Ovary (tissue), 10 donors: ENCODE measurements at places on chromosomes 5 and 9.
A peak's percentile ranks its signal among the peaks of the same experiment; 100 is the strongest.

- DNase-seq: no peak
These were observed 107.7 kb downstream of the GDA start for GRCh38 chr9:72256931-72257330.

- no peak for DNase-seq
These were observed 235.3 kb downstream of the GABRB2 start for GRCh38 chr5:161311146-161311708.

DNA sequence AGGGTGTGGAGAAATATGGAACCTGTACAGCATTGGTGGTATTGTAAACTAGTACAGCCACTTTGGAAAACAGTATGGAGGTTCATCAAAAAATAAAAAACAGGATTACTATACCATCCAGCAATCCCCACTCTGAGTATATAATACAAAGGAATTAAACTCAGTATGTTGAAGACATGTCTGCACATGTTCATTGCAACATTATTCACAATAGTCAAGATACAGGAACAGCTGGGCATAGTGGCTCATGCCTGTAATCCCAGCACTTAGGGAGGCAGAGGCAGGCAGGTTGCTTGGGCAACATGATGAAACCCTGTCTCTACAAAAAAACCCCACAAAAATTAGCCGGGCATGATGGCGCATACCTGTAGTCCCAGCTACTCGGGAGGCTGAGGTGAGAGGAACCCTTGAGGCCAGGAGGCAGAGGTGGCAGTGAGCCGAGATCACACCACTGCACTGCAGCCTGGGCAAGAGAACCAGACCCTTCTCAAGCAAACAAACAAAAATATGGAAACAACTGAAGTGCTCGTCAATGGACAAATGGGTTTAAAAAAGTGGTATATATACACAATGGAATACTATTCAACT is 63.6 kb downstream of the TMEM174 start:
- no peak for DNase-seq

DNA sequence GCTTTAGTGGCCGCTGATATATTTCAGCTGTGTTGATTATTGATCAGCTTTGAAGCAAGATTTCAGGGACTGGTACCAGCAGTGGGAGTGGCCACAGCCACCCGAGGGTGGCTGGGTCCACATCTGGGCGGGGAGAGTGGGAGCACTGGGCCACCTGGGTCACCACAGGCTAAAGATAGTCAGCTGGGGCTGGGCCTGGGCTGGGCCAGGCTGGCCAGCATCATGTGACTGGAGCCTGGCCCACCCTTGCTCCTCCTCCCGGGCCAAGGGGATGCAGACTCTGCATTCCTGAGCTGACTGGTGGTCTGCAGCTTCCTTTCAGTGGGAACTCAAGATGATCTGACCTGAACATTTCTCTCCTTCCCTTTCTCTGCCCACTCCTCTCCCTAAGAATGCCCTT is 27.1 kb downstream of the LARP1 start:
- no peak for DNase-seq

DNA sequence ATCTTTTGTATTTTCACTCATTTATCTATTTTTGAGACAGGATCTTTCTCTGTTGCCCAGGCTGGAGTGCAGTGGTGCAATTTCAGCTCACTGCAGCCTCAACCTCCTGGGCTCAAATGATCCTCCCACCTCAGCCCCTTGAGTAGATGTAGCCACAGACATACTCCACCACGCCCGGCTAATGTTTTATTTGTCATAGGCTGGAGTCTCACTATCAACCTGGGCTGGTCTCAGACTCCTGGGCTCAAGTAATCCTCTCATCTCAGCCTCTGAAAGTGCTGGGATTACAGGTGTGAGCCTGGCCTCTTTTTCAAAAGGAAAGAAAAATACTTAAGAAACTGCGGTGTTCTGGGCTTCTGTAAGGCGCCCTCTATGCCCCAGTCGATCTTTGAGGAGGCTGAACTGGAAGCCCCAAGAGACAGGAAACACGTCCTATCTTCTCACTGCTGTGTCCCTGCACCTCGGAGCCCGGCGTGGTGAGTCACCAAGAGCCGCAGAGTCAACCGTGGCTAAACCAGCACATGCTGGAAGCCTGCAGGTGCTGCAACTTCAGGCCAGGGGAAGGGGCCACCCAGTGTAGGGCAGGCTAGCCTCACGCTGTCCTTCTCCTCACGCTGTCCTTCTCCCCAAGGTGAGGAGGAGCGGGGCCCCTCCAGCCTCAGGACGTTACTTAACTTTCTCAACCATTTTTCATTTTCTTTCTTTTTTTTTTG is 15.2 kb upstream of the LHX3 start:
- no peak for DNase-seq

DNA sequence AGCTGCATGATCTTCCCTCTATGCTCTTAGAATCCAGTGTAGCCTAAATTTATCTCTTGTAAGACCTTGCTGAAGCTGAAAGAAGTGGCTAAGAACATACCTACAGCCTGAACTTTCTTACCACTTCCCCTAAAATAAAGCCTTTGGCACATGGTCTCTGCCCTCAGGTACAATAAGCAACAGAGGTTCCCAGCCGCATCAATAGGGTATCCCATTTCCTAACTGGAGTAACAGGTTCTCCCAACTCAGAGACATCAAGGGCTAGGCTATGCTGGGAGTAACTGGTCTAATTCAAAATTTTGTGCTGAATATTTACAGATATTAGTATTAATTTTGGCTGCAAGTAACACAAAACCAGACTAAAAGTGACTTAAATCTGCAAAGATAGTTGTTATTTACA is 335.8 kb upstream of the TRPC7 start:
- no peak for DNase-seq

DNA sequence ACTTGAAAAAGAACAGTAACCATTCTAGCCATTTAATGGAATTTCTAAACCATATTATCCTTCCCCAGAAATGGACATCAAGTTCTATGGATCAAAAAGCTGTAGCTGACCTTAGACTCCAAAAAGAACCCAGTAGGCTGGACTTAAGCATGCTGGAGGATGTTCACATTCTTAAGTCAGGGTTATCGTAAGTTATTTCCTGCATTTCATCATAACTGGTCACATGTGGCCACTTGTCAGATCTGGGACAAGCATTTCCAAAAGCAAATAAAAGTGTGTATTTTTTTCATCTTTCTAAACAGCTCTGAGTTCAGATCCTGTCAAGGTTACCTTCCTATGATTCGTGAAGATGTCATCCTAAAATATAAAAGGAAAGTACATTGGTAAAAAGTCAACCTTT is 274.5 kb upstream of the PTGER4 start:
- no peak for DNase-seq

- DNase-seq: no peak
These were observed 119.4 kb downstream of the TLR4 start for GRCh38 chr9:117823576-117823975.

DNA sequence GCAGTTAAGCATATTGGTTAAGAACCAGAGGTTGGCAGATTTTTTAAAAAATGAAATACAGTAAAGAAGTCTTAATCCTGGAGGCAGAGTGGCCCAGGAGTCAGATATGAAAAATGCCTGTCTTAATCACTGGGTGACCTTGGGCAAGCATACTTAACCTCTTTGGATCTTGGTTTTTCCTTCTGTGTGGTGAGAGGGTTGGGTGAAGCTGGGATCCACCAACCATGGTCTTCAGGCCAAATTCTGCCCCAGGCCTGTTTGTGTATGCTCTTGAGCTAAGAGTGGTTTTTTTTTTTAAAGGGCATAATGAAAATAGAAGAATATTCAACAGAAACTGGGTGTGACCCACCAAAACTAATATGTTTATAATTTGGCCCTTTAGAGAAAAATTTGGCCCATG is 20.0 kb upstream of the TEX48 start:
- no peak for DNase-seq

DNA sequence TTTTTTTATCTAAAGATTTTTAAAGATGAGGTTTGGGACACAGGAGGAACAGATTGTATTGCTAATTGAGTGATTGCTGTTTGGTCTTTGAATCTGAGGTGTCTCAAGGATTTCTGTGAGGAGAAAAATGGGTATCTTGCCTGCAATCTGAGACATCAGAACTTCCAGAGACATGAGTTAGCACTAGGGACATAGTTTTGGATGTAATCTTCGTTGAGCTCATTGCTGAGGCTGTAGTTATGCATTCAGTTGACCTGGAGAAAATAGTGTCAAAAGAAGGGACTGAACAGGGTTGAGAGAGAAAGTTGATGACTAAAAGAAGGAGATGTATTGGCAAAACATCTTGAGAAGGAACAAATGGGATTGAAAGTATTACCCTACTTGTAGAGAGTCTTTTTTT is 24.6 kb downstream of the C9orf85 start:
- no peak for DNase-seq

DNA sequence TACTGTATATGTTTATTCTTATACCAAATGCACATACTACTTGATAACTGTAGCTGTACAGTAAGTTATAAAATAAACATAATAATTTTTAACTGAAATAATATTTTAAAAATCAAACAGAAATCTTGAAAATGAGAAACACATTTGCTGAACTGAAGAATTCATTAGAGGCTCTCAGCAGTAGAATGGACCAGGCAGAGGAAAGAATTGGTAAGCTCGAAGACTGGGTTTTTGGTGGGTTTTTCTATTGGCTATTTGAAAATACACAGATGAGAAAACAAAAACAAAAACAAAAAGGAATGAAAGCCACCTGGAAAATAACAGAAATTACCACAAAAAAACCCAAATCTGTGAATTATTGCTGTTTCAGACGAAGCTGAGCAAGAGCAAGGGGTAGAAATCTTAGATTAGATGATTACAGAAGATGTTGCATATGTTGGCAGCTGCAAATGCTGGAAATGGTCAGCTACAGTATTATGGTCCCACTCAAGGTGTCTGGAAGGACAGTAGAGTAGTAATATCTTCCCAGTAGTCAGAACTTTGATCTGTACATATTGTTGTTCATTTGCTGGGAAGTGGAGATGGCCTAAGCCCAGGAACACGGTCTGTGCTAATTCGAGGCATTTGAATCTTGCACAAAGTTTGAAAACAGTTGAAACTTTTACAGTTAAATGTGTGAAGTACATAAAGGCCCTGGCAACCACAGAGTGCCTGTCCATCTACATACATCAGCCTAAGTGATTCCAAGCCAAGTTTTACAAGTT is 233.4 kb downstream of the COMMD10 start:
- DNase-seq: no peak

DNA sequence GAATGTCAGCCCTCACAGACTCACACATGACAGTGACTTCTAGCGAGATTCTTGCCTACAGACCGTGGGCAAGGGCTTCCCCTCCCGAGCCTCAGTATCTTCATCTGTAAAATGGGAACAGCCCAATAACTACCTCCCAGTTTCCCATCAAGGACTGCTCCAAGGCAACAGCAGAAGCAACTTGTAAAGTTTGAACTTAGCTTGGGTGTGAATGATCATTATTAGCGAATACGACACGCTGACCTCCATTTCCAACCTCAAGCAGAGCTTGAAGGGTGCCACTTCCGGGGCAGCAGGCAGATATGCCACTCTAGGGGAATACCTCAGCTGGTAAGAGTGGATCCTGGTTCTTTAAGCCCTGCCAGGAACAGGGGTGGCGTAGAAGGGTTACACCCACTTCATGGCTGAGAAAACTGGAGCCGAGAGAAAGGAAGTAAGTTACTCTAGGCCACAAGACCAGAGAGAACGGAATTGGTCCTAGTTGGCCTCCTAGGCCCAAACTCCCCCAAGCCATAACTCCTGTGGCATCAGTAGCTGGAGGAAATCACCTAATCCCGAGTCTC is 2.0 kb downstream of the RNF44 start:
- DNase-seq: peak; percentile 21

DNA sequence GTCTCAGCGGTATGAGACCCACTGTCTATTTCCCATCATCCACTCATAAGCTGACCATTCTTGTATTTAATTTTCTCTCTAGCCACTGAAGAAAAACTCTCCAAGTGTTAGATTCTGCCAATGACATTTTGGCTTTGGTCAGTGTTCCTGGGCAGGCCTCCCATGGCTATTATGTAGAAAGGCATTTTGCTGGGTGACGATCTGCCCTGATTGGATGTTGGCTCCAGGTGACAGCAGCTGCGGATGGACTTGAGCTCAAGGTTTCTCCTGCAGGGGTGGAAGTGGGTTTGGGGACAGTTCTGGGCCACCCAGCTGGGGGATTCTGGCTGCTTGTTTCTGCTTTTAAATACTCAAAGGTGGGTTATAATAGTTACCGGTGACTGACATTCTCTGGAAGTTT is 31.6 kb downstream of the ACSL6 start:
- no peak for DNase-seq

DNA sequence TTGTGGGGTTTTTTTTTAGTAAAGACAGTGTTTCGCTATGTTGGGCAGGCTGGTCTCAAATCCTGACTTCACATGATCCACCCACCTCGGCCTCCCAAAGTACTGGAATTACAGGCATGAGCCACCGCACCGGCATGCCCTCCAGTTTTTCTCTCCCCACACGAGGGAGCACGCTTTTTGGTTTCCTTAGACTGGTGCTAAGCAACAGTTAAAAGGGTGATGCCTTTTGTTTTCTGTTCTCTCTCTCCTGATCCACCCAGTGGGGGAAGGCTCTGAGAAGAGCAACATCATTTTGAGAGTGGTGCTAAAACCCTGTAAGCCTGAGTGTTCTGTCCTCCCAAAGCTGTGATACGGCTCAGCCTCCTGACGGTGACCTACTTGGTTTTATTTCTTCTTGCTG is 146.6 kb downstream of the MAN2A1 start:
- no peak for DNase-seq

GRCh38 chr9:99377790-99378775 is 156.0 kb downstream of the SEC61B start:
- no peak for DNase-seq

DNA sequence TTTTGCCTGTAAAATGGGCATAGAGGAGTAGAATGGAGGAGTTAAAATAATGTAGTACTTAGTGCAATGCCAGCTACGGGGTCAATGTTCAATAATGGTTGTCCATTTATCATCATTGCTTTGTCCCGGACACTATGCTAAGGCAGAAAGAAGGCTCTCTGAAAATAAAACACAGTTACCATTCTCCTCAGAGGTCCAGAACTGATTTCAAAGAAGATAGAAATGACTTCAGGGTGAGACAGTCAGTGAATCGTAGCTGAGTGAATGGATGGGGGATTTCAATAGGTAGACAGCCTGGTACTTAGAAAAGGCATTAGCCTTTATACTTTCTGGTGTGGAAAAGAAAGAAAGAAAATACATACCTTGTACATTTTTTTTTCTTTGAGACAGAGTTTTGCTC is 1.2 kb upstream of the AK3 start:
- no peak for DNase-seq

- DNase-seq: no peak
These were observed 125.5 kb upstream of the RAI14 start for GRCh38 chr5:34530637-34531036.

DNA sequence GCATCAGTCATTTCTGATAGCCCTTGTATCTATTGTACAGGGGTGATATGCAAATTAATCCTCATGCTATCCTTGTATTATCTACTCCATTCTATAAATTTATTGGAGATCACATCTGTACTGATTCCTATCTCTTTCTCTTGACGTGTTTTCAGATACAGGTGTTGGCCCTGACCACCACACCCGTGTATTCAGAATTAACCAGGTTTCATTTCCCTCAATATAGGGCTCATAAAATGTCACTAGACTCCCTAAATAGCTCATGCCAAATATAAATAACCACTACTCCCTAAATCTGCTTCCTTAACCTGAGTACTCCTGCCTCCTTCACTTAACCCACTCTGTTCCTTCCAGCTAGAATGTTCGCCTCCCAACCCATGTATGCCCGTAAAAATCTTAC is 522.8 kb upstream of the KLF4 start:
- DNase-seq: no peak

- DNase-seq: no peak
These were observed 144.6 kb downstream of the MELK start for GRCh38 chr9:36717276-36717675.
